ENCODE measurements at places on chromosomes 16 and 17.

- DNase-seq: no peak
Observed at GRCh38 chr17:282000-282911, 70.4 kb downstream of the RPH3AL start.

GRCh38 chr16:48383877-48384519, 1.2 kb downstream of the SIAH1 start:
- DNase-seq: no peak

DNA sequence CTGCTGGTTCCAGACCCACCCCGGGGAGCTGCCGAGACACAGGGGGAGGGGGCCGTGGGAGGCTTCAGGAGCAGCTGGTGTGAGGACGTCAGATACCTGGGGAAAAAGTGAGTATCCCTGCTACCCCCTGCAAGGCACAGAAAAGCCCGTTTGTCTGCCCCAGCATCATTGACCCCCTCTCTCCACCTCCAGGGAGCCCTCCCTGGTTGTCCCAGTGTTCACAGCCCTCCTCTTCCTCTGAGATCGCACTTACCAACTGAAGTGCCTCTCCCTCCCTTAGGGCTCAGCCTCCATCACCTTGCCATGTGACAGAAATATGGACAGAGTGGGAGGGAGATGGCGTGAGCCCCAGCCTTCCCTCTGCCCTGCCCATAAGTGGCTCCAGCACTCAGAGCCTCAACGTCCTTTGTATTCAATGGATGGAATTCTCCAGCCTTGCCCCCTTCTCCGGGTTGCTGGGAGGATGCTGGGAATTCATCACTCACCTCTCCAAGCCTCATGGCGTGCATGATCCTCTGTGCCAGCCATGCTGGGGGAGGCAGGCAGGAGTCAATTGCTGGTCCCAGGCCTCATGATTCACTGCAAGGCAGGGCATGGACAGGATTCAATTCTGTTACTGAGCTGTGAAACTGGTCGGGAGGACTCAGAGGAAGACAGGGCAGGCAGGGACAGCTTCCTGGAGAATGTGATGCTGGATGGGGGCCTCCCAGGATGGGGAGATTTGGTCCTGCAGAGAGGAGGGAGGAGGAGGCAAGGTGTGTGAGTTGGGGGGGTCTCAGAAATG, 14.6 kb downstream of the SPNS3 start:
- DNase-seq: no peak

GRCh38 chr16:69709456-69710084, 16.8 kb downstream of the NQO1 start:
- peak; percentile 45 for DNase-seq

DNA sequence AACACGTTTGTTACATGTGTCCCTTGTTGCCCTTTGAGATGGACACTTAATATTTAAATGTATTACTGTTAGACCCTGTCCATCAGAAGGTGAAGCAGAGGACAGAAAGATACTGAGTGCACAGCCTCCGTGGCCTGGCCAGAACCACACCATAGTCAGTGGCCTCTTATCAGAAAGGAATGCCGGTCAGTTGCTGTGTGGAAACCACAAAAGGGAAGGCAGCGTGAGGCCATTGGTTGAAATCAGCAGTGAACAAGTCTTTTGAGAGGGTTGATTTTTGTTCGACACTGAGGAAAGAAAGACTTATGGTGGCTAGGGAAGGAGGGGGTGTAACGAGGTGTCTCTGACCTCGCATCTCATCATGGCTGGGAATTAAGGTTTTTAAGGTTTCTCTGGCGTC, 85.4 kb upstream of the CLEC18A start:
- no peak for DNase-seq

DNA sequence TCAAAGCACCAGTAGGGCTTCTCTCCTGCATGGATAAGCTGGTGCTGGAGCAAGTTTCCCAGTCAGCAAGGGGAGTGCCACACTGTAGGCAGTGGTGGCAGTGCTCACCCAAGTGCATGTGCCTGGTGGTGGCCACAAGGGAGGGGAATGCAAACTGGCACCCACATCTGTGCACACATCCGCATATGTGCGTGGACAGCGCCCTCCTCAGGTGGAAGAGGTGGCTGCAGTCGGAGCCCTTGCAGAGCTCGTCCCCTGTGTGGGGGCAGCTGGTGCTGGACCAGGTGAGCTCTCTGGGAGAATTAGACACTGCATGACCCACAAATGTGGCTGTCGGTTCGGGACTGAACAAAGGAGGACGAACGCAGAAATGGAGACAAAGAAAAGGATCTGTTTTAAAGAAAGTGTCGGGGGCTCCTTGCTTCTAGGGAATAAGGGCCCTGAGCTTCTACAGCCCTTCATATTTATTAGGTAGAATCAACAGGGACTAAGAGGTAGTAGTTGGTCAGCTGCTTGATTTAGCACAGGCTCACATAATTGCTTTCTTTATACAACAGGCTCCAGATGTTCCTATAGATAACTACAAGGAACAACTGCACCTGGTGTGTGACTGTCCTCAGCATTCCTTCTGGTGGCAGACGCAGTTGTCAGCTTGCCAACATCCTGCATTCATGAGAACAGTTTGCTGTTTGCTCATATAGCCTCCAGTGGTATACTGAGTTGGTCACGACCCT, 5.3 kb upstream of the ZNF689 start:
- DNase-seq: no peak

DNA sequence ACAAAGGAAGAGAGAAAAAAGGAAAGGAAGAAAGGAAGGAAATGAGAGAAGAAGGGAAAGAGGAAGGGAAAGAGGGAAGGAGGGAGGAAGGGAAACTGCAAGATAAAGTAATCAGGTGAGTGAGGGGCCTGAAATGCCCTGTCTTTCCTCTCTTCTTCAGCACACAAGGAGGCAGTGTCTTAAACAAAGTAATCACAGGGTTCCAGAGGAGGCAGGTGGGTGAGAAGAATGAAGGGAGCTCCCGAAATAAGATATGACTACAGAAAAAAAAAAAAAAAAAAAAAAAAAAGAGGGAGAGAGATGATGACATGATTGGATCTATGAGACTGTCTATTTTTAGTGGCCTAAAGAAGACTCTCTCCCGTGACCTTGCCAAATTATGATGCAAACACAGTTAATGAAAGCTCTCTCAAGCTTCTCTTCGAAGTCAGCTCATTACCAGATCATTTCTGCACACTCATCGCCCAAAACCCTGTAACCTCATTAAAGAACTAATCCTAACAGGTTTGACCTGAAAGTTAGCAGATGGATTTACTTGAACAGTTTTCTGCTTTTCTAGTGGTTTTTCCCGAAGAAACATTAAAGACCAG, 53.6 kb downstream of the CDH11 start:
- DNase-seq: no peak

GRCh38 chr17:36980280-36980761, 31.6 kb downstream of the AATF start:
- DNase-seq: no peak

DNA sequence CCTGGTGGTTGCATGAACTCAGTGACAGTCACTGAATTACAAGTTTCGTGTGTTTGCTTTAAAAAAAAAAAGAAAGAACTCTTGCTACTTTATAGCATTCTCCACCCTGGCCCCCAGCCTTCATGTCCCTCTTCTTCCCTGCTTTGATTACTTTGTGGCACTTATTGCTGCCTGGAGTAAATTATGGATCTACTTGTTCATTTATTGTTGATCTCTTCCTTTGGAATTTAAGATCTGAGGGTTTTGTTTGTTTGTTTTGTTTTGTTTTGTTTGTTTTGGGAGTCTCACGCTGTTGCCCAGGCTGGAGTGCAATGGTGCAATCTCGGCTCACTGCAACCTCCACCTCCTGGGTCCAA, 126.5 kb downstream of the ABCC6 start:
- DNase-seq: no peak

GRCh38 chr17:39979016-39979670, 1.5 kb upstream of the PSMD3 start:
- no peak for DNase-seq

- no peak for DNase-seq
Observed at GRCh38 chr17:59427425-59427921, 96.0 kb downstream of the YPEL2 start.

GRCh38 chr16:52364500-52364899, 182.4 kb downstream of the TOX3 start:
- no peak for DNase-seq
